ENCODE measurements at places on chromosomes 7 and 10.

DNA sequence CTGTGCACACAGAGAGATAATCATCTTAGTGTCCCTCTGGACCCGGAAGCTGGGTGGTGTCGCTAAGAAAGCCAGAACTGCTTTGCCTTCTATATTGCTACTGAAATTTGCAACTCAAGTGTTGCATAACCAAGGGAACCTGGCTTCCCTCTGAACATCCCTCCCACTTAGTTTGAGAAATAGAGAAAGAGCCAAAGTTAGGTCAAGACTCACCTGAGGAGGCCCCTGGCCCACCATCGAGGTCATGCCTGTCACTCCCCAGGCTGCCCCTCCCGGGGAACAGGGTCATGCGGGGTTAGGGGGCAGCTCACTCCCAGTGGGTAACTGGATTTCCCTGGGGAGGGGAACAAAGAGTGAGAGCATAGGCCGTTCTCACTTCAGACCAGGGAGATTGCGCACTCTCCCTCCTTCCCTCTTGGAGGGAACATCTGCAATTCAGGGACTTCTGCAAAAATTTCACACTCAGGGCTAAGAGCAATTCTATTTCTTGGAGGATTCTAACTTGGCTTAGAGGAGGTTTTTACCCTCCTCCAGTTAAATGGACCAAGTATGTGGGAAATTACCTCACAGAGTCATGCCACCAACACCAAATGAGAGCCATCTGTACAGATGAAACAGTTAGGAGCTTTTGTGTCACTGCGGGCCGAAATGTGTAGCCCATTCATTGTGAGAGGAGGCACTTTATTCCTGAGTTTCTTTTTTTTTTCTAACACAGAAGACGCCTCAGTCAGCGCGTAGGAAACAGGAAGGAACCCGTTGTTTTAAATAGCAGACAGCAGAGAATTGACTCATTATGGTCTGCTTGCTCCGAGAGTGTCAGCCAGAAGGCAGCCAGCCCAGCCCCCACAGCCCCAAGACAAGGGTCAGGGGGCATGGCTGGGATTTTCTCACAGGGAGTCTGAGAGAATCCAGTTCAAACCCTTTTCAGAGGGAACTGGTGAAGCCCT is 221.3 kb downstream of the ARHGAP12 start:
- DNase-seq: no peak
- peaks cover 12% of the 10 kb centered on the region for H3K4me1 ChIP-seq
- no peak overlapping the region for H3K27ac ChIP-seq
- no peaks in the 10 kb centered on the region for H3K36me3 ChIP-seq
- H3K4me3 ChIP-seq: no peak overlapping the region
- H3K27me3 ChIP-seq: no peaks in the 10 kb centered on the region

DNA sequence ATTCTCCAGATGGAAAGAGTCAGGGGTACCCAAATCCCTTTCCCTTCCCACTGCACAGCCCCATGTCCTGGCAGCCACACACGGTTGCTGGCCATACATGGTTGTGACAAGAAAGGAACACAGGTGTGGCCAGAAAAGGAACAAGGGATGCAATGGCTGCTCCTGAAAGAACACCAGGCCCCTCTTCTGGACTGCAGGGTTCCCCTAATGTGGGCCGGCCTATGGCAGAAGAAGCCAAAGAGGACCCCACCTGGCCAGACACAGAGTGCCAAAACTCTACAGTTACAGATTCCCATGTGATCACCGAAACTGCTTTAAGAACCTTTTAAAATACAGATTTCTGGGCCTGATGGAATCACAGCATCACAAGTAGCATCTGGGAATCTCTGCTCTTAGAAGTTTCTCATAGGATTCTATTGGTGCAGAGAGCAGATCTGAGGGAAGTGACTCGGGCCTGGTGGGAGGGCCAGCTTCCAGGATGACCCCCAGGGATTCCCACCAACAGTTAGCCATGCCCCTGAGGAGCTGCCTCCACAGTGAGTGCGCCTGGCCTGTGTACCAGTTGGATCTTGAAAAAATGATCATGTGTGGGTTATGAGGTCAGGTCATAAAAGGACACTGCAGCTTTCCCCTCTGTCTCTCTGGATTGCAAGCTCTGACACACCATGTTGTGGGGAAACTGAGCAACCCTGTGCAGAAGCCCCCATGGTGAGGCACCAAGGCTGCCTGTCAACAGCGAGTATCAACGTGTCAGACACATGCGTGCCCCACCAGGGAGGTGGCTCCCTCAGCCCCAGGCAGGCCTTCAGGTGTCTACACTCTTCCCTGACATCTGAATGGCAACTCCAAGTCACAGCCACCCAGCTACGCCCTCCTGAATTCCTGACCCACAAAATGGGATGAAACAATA is 89.6 kb upstream of the LANCL2 start:
- H3K4me3 ChIP-seq: no peak overlapping the region
- no peaks in the 10 kb centered on the region for H3K27me3 ChIP-seq
- no peaks in the 10 kb centered on the region for H3K36me3 ChIP-seq
- H3K4me1 ChIP-seq: no peaks in the 10 kb centered on the region
- no peak overlapping the region for H3K27ac ChIP-seq

DNA sequence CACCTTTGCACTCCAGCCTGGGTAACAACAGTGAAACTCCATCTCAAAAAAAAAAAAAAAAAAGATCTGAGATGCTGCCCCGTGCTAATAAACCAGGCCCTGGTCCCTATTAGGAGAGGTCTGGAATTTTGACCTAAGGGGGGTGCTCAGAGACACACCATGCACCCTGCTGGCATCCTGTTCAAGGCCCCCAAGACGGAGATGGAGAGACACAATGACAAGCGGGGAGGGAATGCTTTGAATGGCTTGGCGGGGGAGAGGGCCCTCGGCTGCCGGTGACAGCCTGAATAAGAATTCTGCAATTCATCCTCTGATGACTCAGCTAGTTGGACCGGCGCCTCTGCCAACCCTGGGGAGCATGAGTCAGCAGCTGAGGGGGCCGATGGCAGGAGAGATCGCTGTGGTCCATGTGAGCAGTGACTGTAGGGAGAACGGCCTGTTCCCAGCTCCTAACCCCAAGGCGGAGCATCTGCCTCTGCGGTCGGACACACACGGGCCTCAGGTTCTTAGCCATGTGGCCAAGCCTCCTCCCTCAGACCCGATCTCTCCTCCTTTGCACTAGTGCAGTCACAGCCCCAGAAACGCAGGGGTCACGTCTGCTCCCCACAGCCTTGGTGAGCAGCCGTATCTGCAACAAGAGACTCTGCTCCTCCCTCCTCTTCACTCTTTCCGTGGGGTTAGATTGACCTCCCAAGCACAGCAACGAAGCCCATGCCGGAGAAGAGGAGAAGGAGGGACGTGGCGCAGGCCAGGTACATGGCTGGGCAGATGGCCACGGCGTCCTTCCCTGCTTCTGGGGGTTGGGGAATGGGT is 14.9 kb downstream of the TRIM56 start:
- H3K4me1 ChIP-seq: peaks cover 7% of the 10 kb centered on the region
- no peak for DNase-seq

- no peak overlapping the region for H3K4me3 ChIP-seq
- no peaks in the 10 kb centered on the region for H3K4me1 ChIP-seq
- peaks cover 30% of the 10 kb centered on the region for H3K36me3 ChIP-seq
- no peaks in the 10 kb centered on the region for H3K27me3 ChIP-seq
Measured at GRCh38 chr7:116249969-116250553, 39.7 kb downstream of the TES start.

GRCh38 chr10:16597656-16598055 is 76.0 kb upstream of the C1QL3 start:
- no peak overlapping the region for H3K4me3 ChIP-seq
- peaks cover 5% of the 10 kb centered on the region for H3K36me3 ChIP-seq
- no peak for DNase-seq
- H3K27me3 ChIP-seq: no peaks in the 10 kb centered on the region
- H3K4me1 ChIP-seq: no peaks in the 10 kb centered on the region
- no peak overlapping the region for H3K27ac ChIP-seq

GRCh38 chr7:37352974-37353948 is 95.4 kb downstream of the ELMO1 start:
- no peaks in the 10 kb centered on the region for H3K27me3 ChIP-seq
- H3K27ac ChIP-seq: peak overlapping the region; percentile 41
- DNase-seq: peak; percentile 64
- H3K4me1 ChIP-seq: peaks cover 46% of the 10 kb centered on the region
- H3K36me3 ChIP-seq: no peaks in the 10 kb centered on the region
- peak overlapping the region; percentile 61 for H3K4me3 ChIP-seq

- no peaks in the 10 kb centered on the region for H3K4me1 ChIP-seq
- no peak for DNase-seq
- no peaks in the 10 kb centered on the region for H3K36me3 ChIP-seq
- H3K27me3 ChIP-seq: no peaks in the 10 kb centered on the region
Measured at GRCh38 chr7:114710499-114710898, 211.4 kb upstream of the MDFIC start.

DNA sequence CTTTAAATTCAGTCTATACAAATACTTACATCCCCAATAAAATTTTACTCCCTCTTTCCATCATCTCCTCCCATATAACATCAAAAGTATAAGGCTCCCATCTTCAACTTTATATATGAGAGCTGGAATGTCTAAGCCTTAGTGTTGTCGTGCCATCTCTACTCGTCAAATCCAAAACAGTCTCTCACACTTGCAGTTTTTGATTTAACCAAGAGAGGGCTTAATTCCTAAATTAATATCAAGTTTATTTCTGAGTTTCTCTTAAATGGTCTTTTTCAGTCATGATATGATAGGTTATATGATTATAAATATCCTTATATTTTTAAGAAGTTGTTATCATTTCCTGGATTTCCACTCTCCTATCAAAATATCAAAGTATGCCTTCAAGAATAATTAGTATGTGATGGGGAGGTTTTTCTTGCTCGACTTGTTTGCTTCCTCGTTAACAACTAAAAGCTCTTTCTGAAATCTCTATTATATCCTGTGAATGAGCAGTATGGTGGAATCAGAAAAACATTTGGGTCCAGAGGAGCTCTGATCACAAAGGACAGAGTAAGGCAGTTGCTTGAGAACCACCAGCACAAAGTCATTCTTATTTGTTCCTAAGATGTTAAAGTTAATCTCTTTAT is 12.5 kb upstream of the LIPK start:
- no peak overlapping the region for H3K27ac ChIP-seq
- no peaks in the 10 kb centered on the region for H3K4me1 ChIP-seq
- no peak overlapping the region for H3K4me3 ChIP-seq
- H3K36me3 ChIP-seq: no peaks in the 10 kb centered on the region

- no peak for DNase-seq
- H3K36me3 ChIP-seq: no peaks in the 10 kb centered on the region
- no peak overlapping the region for H3K27ac ChIP-seq
- H3K4me1 ChIP-seq: no peaks in the 10 kb centered on the region
Measured at GRCh38 chr10:17365402-17365801, 89.0 kb downstream of the ST8SIA6 start.

DNA sequence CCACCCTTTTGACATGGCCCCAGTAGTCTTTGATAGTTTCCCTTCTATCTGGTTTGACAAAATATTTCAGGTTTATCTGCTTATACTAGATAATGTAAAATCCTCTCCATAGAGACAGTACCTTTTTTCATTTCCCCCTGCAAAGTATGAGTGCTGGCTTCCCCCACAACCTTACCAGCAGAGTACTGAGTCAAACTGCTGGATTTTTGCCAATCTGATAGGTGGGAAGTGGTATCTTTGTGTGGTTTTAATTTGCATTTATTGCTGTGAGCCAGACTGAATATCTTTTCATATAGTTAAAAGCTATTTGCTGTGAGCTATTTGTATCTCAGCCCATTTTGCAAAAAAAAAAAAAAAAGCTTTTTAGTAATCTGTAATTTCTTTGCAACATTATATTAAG is 32.1 kb upstream of the HECTD2 start:
- no peaks in the 10 kb centered on the region for H3K27me3 ChIP-seq
- DNase-seq: peak; percentile 74
- H3K36me3 ChIP-seq: no peaks in the 10 kb centered on the region
- no peak overlapping the region for H3K4me3 ChIP-seq

DNA sequence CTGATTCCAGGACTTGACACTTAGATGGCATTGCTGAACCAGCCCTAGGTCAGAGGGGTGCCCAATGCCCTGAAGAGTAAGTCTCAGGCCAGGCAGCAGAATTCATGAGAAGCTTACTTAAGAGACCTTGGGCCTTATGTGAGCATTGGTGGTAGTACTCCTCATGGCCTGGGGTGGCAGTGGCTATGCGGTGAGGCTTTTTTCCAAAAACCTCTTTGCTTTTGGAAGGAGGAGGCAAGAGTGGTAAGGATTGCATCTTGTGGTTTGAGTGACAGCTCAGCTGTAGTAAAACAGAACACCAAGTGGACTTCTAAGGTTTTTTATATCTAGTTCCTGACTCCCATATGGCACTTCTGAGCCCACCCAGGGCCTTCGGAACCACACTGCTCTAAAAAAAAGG is 459.0 kb upstream of the STEAP1 start:
- H3K27me3 ChIP-seq: no peaks in the 10 kb centered on the region
- no peaks in the 10 kb centered on the region for H3K36me3 ChIP-seq
- H3K4me1 ChIP-seq: no peaks in the 10 kb centered on the region
- no peak for DNase-seq
- H3K27ac ChIP-seq: no peak overlapping the region

DNA sequence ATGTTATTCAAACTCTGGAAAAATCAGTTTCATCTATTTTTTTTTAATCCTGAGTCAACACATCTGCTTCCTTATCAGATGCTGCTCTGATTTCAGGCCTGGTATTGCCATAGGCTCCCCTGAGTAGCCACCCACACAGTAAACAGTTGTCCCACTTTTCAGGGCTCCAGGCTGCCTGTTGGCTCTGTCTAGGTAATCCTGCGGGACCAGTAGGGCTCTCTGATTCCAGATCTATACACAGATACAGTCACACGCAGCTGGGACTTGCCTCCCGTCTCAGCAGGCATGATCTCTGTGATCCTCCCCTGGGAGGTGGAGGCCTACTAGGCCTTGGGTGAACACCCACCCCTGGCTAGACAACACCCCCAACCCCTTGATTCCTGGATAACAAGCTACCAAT is 206.1 kb downstream of the CREB5 start:
- no peak overlapping the region for H3K27ac ChIP-seq
- no peak for DNase-seq
- no peaks in the 10 kb centered on the region for H3K4me1 ChIP-seq
- H3K36me3 ChIP-seq: no peaks in the 10 kb centered on the region

DNA sequence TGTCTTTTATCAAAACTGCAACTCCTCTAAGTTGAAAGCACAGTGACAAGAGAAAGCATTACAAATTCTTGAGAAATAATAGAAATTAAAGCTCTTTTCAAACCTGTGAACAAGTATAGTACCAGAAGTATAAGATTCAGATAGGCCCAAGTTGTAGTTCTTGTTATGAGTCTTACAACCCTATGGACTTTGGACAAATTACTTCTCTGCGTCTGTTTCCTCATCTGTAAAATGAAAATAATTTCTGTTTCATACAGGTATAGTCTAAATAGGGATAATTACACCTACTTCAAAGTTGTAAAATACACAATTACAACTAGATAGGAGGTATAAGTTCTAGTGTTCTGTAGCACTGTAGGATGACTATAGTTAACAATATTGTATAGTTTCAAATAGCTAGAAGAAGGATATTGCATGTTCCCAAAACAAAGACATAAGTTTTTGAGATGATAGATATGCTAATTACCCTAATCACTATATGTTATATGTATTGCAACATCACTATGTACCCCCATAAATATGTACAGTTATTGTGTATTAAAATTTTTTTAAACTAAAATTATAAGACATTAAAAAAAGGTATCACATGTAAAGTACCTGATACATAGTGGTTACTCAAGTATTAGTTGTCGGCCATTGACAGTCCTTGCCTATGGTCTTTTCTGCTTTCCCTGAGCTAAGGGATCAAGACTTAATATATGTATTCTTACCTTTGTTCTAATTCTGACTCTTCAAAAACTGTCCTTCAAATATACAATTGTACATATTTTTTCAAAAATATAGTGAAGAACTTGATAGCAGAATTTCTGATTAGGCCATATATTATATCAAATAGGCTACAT is 1.8 kb upstream of the WASL start:
- peak overlapping the region; percentile 87 for H3K27ac ChIP-seq
- H3K4me3 ChIP-seq: no peak overlapping the region
- H3K36me3 ChIP-seq: no peaks in the 10 kb centered on the region
- DNase-seq: no peak
